ENCODE measurements at places on chromosomes 12 and 14. TPM values are rescaled to one million over a fixed set of nuclear protein-coding genes. Genes with fewer than 3 reads are reported as not detected.

Gene FBLN5
- polyA plus RNA-seq, result 4.5 TPM

Gene PZP
- 3.2 TPM for polyA plus RNA-seq

Gene CLEC2D
- polyA plus RNA-seq, result 4.9 TPM

Gene ITGB7
- not detected for polyA plus RNA-seq

Gene TIMELESS
- polyA plus RNA-seq, result 0.63 TPM

Gene RILPL2
- polyA plus RNA-seq, result 0.15 TPM
